ENCODE measurements at places on chromosomes 7 and 10.

GRCh38 chr10:79328147-79328701 is 19.0 kb upstream of the PPIF start:
- DNase-seq = no peak

GRCh38 chr7:79749856-79750255 is 296.4 kb upstream of the MAGI2 start:
- DNase-seq = no peak

GRCh38 chr7:889025-889390 is 12.7 kb downstream of the GET4 start:
- DNase-seq = no peak

GRCh38 chr10:82149674-82150073 is 274.7 kb downstream of the NRG3 start:
- DNase-seq = no peak

DNA sequence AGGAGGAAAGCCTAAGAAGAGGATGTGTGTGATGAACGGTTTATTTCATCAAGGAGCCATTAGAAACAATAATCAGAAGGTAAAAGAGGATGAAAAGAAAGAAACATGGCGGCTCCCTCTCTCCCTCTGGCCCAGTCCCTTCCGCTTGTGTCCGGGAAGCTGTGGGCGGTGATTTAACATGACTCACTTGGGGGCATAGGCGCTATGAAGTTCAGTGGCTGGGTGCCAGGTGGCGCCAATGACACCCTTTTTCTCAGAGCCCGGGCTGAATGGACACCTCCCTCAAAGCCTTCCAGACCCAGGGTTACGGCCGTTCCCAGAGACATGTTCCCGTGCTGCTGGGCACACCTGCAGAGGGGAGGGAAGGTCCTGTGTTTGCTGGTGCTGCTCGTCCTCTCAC is 244.0 kb downstream of the SKAP2 start:
- no peak for DNase-seq

All from T-cell (primary cell).